ENCODE measurements at places on chromosomes 16 and 17.

- no peak for DNase-seq
Measured at GRCh38 chr16:11162586-11163268, 93.3 kb downstream of the SOCS1 start.

DNA sequence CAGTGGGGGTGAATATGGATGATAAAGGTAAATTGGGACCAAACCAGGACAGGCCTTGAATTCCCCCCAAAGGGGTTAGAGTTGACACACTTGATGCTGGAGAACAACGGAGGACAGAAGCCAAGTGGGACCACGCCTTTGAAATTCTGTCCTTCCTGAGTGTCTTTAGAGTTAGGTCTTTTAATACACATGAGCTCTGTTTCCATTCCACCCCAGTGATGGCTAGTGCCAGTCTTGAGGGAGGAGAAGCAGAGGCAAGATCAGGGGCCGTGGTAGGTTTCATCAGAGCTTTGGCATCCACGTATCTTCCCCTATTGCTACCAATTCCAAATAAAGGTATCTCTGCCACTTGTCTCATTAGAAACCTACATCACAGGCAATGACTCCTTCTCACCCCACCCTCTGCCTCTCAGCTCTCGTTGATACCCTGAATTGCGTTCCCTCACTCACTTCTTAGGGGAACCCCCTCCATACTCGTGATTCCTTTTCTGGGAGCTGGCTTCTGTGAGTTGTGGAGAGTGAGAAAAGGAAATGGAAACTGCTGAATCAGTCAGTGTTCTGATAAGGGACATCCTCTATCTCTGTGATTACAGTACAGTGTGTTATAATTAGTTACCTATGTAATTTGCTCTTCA is 2.4 kb upstream of the CCL3L1 start:
- DNase-seq = no peak

GRCh38 chr17:62652251-62653001 is 25.0 kb downstream of the MRC2 start:
- peak; percentile 42 for DNase-seq

DNA sequence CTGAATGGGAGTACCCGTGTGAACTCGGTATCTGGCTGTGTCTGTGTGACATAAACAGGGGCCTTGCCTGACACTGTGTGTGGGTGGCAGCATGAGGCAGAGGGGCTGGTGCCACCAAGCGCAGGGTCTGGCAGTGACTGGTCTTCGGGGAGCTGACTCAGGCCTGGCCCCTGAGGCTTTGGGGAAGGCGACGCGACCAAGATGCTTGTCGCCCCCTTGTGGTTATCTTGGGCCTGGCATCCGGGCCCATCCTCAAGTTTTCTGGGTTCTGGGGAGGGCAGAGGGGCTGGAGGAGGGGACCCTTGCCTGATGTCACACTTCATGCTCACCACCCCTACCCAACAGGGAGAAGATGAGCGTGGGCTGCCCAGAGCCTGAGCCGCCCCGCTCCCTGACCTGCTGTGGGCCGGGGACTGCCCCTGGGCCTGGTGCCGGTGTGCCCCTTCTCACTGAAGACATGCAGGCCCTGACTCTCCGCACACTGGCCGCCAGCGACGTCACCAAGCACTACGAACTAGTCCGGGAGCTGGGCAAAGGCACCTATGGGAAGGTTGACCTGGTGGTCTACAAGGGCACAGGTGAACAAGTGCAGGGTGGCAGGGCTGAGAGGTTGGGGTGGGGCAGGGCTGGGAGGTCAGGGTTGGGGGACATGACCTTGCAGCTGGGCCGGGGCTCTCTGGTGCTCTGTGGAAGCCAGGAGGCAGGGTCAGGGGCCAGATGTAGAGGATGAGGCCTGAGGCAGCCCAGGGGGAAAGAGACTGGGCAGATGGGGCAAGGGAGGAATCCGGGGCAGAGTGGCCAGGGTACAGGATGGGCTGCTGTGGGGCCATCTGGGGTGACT is 24.9 kb downstream of the SBK1 start:
- peak; percentile 82 for DNase-seq

- no peak for DNase-seq
Measured at GRCh38 chr17:2551928-2552327, 40.2 kb upstream of the METTL16 start.
